ENCODE measurements at places on chromosomes 13 and 19. TPM values are rescaled to one million over a fixed set of nuclear protein-coding genes. Genes with fewer than 3 reads are reported as not detected.

DNA sequence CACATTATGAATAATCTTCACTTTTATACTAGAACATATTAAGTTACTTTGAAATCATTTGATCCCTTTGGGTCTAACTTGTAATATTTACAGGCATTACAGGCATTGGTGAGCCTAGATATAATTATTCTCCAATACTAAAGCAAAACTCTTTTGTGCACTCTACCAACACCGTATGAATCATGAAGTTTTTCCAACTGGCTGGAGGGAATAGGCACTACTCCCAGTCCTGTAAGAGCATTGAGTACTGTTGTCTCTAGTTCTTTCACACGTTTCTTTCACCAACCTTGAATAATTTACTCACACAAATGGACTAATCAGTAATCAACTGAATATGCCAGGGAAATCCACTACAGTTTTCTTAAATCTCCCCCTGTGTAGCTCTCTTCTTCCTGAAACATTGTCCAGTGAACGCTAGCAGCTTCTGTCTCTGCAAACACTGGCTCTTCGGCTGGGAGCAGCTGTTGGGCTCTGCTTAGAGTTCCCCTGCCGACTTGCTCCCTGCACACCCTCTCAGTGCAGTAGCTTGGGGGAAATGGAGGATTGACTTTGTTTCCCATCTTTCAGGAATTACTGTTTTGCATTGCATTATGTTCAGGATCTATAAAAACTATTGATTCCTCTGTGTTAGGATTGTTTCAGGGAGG, 476.7 kb downstream of the RFC3 start:
- no peaks in the 10 kb centered on the region for H3K4me1 ChIP-seq
- H3K4me3 ChIP-seq: peak overlapping the region; percentile 21
- no peak for DNase-seq

Gene GJA3
- total RNA-seq: under 0.01 TPM

Gene GNG7
- total RNA-seq: 0.29 TPM

Gene ZNF557
- total RNA-seq: 19.5 TPM

GRCh38 chr13:66995203-66995611, 234.9 kb downstream of the PCDH9 start:
- H3K27me3 ChIP-seq: no peaks in the 10 kb centered on the region
- H3K4me1 ChIP-seq: no peaks in the 10 kb centered on the region
- no peak for DNase-seq
- H3K4me3 ChIP-seq: no peak overlapping the region
- H3K27ac ChIP-seq: no peak overlapping the region

Gene HIF3A
- not detected for total RNA-seq

DNA sequence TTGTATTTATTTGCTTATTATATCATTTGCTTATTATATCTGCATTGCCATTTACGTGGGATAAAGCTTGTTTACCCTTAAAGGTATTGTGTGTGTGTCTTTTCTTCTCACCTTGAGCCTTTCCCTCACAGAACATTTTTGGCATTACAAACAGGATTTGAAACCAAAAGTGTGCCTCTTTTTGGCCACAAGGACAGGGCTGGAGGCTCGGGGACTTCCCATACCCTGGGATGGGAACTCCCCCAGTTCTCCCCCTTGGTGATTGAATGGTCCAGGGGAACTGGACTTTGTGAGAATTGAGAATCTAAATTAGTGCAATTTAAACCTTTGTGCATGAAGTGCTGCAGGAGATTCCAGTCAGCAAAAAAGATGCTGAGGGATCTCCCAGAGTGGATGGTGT, 2.4 kb upstream of the ZNF506 start:
- peaks cover 6% of the 10 kb centered on the region for H3K4me1 ChIP-seq
- no peaks in the 10 kb centered on the region for H3K27me3 ChIP-seq
- H3K4me3 ChIP-seq: no peak overlapping the region
- no peak overlapping the region for H3K27ac ChIP-seq
- no peak for DNase-seq
- peaks cover 9% of the 10 kb centered on the region for H3K36me3 ChIP-seq

Gene LIM2
- not detected for total RNA-seq

DNA sequence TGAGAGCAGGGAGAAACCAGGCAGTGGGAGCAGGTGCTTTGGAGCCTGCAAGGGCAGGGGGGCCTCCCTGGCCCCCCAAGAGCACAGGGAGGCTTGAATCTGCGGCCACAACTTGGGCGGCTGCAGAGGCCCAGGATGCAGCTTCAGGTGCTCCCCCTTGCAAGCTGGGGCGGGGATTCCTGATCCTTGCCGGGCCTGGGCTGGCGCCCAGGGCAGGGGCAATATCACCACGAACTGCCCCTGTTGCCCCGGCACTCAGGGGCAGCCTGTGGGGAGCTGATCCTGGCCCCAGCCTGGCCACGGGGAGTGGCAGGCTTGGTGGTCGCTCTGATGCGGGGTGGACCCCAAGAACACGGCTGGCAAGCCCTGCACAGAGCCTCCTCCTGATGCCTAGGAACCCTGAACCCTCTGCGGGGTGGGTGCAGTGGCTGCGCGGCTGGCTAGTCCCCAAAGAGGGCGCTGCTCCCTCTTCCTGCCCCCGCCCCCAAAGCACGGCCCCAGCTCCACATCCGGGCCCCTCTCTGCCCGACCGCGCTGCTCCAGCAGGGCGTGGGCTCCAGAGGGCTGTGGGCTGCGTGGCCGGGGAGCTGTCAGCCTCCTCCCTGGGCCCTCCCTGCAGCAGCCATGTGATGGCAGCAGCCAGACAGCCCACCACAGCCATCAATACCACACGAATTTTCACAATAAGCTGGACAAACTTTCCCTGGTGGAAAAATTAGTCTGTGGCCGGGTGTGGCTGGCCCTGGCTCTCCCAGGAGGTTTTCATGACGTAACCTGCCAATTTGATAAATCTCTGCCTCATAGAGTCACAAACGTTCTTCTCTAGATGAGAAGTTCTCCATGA, 21.0 kb downstream of the TNFSF9 start:
- H3K4me3 ChIP-seq: no peak overlapping the region
- H3K27me3 ChIP-seq: no peaks in the 10 kb centered on the region
- peaks cover 8% of the 10 kb centered on the region for H3K4me1 ChIP-seq

GRCh38 chr13:80359778-80360452, 19.0 kb upstream of the SPRY2 start:
- peak; percentile 42 for DNase-seq
- no peak overlapping the region for H3K4me3 ChIP-seq
- no peak overlapping the region for H3K27ac ChIP-seq
- no peaks in the 10 kb centered on the region for H3K27me3 ChIP-seq

DNA sequence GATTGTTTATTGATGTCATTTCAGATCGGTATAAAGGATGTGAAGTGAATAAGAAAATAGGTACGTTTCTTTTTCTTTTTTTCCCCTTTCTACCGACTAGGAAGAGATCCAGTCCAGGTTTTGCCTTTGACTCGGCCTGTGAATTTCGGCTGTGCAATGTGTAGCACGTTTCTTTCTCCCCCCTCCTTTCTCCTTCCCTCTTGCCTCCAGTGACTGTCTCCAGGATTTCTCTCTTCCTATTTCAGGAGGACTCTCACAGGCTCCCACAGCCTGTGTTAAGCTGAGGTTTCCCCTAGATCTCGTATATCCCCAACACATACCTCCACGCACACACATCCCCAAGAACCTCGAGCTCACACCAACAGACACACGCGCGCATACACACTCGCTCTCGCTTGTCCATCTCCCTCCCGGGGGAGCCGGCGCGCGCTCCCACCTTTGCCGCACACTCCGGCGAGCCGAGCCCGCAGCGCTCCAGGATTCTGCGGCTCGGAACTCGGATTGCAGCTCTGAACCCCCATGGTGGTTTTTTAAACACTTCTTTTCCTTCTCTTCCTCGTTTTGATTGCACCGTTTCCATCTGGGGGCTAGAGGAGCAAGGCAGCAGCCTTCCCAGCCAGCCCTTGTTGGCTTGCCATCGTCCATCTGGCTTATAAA, at the start of gene GPC6:
TSS of gene GPC6 (plus strand) at position 185 of the 657 bp plus-strand sequence.
- peak; percentile 90 for DNase-seq
- H3K4me1 ChIP-seq: peaks cover 35% of the 10 kb centered on the region
- no peaks in the 10 kb centered on the region for H3K36me3 ChIP-seq
- H3K27me3 ChIP-seq: no peaks in the 10 kb centered on the region
- H3K27ac ChIP-seq: peak within 1 kb of the TSS; percentile 87

Gene CATSPERD
- total RNA-seq: under 0.01 TPM

Gene MYPOP
- total RNA-seq: 2.1 TPM

DNA sequence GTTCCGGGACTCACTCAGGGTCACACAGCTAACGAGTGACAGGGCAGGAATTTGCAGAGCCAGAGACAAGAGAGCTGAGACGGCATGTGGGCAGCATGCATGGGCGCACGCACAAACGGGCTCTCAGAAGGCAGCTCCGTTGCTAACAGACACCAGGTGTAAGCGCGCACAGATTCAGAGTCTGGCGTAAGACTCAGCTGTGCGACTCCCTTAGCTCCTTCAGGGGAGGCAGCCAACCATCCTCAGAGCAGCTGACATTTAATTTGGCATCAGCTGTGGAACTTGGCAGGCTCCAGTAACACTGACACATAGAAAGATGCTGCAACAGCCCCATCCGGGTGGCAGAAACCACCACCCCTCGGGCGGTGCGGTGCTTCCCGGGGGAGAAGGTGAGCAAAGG, 7.5 kb upstream of the TM6SF2 start:
- H3K27me3 ChIP-seq: no peaks in the 10 kb centered on the region
- DNase-seq: peak; percentile 81
- H3K36me3 ChIP-seq: peaks cover 44% of the 10 kb centered on the region

- peak overlapping the region; percentile 70 for H3K4me3 ChIP-seq
- peak; percentile 81 for DNase-seq
- no peaks in the 10 kb centered on the region for H3K27me3 ChIP-seq
- H3K27ac ChIP-seq: peak overlapping the region; percentile 13
- H3K36me3 ChIP-seq: no peaks in the 10 kb centered on the region
Observed at GRCh38 chr13:110137680-110138009, 169.3 kb downstream of the COL4A1 start.

Gene ZNF730
- 0.72 TPM for total RNA-seq

DNA sequence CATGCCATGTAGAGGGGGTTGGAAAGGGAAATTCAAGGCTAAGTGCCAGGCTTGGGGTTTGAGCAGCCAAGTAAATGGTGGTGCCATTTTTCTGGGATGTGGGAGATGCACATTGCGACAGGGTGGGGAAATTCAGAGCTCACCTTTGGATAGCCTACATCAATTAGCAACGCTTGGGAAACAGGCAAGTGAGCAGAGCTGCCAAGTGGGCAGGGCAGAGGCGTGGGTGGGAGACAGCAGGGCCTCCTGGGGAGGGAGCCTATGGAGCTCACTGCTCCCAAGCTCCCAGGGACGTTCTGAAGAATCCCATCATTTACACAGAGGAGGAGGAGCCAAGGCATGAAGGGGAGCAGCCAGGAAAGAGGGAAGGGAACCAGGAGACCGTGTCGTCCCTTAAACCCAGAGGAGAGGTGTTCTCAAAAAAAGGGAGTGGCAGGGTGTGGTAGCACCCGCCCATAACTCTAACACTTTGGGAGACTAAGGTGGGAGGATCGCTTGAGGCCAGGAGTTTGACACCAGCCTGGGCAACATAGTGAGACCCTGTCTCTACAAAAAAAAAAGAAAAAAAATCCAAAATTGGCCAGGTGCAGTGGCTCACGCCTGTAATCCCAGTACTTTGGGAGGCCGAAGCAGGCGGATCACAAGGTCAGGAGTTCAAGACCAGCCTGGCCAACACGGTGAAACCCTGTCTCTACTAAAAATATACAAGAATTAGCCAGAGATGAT, 11.5 kb upstream of the CCNE1 start:
- DNase-seq: no peak
- peaks cover 12% of the 10 kb centered on the region for H3K27me3 ChIP-seq
- no peak overlapping the region for H3K27ac ChIP-seq
- no peaks in the 10 kb centered on the region for H3K36me3 ChIP-seq
- H3K4me1 ChIP-seq: peaks cover 6% of the 10 kb centered on the region

Gene ELAVL1
- total RNA-seq: 25.7 TPM

Gene LHFPL6
- total RNA-seq: 112 TPM

Gene ZNF428
- 37.3 TPM for total RNA-seq

Gene PLVAP
- total RNA-seq: not detected

- no peak overlapping the region for H3K27ac ChIP-seq
- no peak overlapping the region for H3K4me3 ChIP-seq
- H3K4me1 ChIP-seq: no peaks in the 10 kb centered on the region
- no peak for DNase-seq
- no peaks in the 10 kb centered on the region for H3K36me3 ChIP-seq
- H3K27me3 ChIP-seq: no peaks in the 10 kb centered on the region
Observed at GRCh38 chr13:38283346-38283745, 66.3 kb upstream of the UFM1 start.

Gene PEAK3
- total RNA-seq: under 0.01 TPM

DNA sequence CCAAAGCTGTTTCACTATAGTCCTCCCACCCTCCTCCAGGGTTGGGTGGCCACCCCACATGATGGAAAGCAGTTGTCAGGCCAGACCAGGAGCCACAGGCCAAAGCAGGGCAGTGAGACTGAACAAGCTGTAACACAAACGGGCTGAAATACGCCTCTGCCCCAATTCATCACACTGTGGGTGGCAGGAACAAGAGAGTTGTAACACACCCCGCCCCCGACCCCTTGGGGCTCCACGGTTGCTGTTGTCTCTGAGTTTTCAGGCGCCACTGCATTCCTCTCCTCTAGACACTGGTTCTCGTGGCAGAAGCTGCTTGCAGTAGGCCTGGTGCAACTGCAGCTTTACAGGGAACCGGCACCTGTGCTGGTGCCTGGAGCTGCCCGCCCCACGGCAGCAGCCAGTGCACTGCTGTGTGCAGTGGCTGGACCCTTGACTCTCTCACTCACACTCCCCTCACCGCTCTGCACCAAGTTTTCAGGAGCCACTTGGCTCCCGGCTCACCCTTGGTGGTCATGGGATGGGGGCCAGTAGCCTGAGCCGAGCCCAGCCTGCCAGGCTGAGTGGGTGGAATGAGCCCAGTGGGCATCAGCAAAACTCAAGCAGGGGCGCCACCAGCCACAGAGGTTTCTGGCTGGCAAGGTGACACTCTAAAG, 1314.5 kb upstream of the MIR17HG start:
- peak; percentile 36 for DNase-seq
- H3K4me3 ChIP-seq: no peak overlapping the region
- H3K27me3 ChIP-seq: no peaks in the 10 kb centered on the region
- no peak overlapping the region for H3K27ac ChIP-seq
- H3K4me1 ChIP-seq: no peaks in the 10 kb centered on the region
- no peaks in the 10 kb centered on the region for H3K36me3 ChIP-seq

Gene KLK4
- 0.29 TPM for total RNA-seq

GRCh38 chr19:5308451-5309437, 31.9 kb downstream of the PTPRS start:
- peak; percentile 97 for DNase-seq
- no peaks in the 10 kb centered on the region for H3K36me3 ChIP-seq
- peak overlapping the region; percentile 100 for H3K27ac ChIP-seq
- peak overlapping the region; percentile 59 for H3K4me3 ChIP-seq

- peaks cover 61% of the 10 kb centered on the region for H3K27me3 ChIP-seq
- DNase-seq: peak; percentile 95
- H3K36me3 ChIP-seq: no peaks in the 10 kb centered on the region
- H3K4me1 ChIP-seq: peaks cover 40% of the 10 kb centered on the region
- no peak overlapping the region for H3K27ac ChIP-seq
- peak overlapping the region; percentile 57 for H3K4me3 ChIP-seq
Observed at GRCh38 chr19:10419646-10420443, 493 bp upstream of the PDE4A start.

DNA sequence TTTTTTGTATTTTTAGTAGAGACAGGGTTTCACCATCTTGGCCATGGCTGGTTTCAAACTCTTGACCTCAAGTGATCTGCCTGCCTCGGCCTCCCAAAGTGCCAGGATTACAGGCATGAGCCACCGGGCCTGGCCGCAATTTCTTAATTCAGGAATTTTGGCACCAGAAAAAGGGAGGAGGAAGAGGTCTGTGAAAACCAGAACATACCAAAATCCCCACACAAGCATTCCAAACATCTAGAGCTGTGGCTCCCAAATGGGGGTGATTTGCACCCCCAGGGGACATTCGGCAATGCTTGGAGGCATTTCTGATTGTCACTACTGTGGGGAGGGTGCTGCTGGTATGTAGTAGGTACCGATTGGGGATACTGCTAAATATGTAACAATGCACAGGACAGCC, 40.2 kb upstream of the ABCC4 start:
- no peak overlapping the region for H3K27ac ChIP-seq
- no peaks in the 10 kb centered on the region for H3K4me1 ChIP-seq
- no peaks in the 10 kb centered on the region for H3K36me3 ChIP-seq
- no peak for DNase-seq
- H3K4me3 ChIP-seq: no peak overlapping the region

Gene CAPN12
- not detected for total RNA-seq

All from osteoblast (primary cell).